CD4-positive, alpha-beta T cell treated with Interleukin-4 for 1 hour (primary cell): ENCODE measurements at places on chromosomes 3 and 15.

DNA sequence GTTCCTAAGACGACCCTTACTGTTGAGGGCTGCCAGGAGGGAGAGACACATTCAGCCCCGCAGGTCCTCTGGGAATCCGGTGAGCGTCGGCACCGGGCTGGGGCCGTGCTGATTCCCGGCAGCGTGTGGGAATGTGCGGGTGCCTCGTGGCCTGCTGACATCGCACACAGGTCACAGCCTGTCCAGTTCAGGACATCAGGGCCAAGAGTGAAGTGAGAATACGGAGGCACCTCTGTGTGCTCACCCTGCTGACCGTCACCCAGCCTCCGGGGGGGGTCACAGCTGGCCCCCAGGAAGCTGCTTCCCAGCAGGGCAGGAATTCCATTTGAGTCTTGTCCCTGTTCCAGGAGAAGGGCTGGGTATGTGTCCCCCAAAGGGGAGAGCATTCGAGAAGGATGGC, 53.6 kb downstream of the PGPEP1L start:
- DNase-seq = no peak

GRCh38 chr3:18295171-18295920, 129.8 kb downstream of the SATB1 start:
- DNase-seq = no peak

- no peak for DNase-seq
Observed at GRCh38 chr3:197953325-197953724, 3.3 kb downstream of the RPL35A start.

DNA sequence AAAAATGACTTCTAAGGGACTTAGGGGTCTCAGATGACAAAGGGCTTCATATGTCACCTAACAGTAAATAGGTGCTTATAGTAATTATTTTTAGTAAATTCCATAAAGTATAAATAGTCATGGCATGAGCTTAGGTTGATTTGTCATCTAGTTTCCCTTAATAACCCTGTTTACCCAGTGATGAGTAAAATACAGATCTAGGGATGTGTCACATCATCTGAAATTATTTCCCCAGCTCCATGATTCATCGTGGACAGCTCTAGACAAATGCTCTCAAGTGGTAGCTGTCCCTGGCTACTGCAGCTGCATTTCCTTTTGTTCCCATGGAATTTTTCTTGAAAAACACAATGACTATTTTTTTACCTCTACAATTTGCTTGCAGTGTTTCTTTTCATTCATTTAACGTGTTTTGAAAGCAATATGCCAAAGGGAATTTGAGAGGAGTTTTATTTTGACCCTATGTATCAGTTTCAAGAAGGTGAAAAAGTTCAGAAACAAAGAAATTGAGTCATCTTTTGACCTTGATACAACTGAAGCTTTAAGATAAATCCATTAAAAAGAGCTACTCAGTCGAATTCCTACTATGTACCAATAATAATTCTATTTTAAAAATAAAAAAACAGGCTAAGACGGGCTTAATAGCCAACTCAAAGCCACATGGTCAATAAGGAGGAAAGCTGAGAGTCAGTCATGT, 241.6 kb downstream of the KCNMB2 start:
- DNase-seq = no peak
